ENCODE measurements at places on chromosomes 4 and X. TPM values are rescaled to one million over a fixed set of nuclear protein-coding genes. Genes with fewer than 3 reads are reported as not detected.

DNA sequence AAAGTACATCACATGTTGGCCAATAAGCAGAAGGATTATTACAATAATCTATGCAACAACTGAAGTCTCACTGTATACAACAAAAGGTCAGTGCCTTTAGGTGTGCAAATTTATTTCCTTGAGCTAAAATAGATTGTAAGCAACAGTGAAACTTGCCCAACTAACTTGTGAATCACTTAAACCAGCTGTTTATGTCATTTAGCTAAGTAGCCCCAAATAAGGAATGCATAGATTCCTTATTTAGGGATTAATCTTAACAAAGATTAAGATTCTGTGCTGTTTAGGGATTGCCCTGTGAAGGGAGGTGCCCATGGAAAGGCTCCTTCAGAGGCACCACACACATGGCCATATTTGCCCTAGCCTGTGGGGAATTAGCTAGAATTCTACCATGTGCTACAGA lies 168.6 kb downstream of the MAML3 start:
- DNase-seq, result no peak
- no peaks in the 10 kb centered on the region for H3K36me3 ChIP-seq
- no peak overlapping the region for H3K4me3 ChIP-seq
- H3K4me1 ChIP-seq, result peaks cover 57% of the 10 kb centered on the region
- no peak overlapping the region for H3K27ac ChIP-seq

Gene BBS12
- total RNA-seq, result 3.7 TPM

DNA sequence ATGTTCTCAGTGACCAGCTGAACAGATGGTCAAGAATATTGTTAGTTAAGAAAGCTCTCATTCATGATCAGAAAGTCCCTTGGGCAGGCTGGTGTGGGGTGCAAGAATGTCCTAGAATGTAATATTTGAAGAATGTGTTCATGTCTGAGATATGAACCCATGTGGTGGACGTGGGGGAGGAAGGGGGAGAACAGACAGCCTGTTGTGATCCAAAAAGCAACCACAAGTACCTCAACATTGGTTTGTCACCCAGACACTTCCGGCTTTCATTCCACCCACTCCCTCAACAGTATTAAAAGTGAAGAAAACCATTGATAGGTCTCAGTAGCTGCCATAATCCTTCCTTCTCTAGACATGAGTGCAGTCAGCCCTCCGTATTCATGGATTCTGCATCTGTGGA lies 82.2 kb downstream of the MAML3 start:
- H3K4me3 ChIP-seq, result no peak overlapping the region
- H3K4me1 ChIP-seq, result peaks cover 7% of the 10 kb centered on the region
- no peak for DNase-seq
- no peak overlapping the region for H3K27ac ChIP-seq
- no peaks in the 10 kb centered on the region for H3K27me3 ChIP-seq
- no peaks in the 10 kb centered on the region for H3K36me3 ChIP-seq

- no peak for DNase-seq
- H3K4me3 ChIP-seq, result no peak overlapping the region
- no peaks in the 10 kb centered on the region for H3K36me3 ChIP-seq
- H3K4me1 ChIP-seq, result no peaks in the 10 kb centered on the region
These were observed 323.2 kb upstream of the INTU start for GRCh38 chr4:127309369-127310102.

DNA sequence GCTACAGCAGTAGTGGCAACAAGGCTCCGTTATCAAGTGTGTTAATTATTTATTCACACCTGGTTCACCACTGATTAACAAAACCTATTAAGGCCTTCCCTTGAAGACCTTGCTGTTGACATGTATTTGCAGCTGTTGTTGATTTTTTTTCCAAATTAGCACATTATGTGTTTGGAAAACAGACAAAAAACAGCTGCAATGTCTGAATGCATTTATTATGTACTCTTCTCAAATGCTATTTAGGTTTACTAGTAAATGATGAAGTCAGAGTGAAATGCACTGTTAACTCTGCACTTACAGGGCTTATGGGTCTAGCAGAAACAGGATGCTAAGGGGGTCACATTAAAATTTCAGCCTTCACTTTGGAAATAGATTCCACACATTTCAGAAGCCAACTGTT lies 99.5 kb upstream of the PCDH7 start:
- H3K27ac ChIP-seq, result no peak overlapping the region
- no peaks in the 10 kb centered on the region for H3K27me3 ChIP-seq
- no peak for DNase-seq
- no peaks in the 10 kb centered on the region for H3K36me3 ChIP-seq
- H3K4me1 ChIP-seq, result no peaks in the 10 kb centered on the region
